ENCODE measurements at places on chromosomes 2 and 18. TPM values are rescaled to one million over a fixed set of nuclear protein-coding genes. Genes with fewer than 3 reads are reported as not detected.

Gene PROM2
- total RNA-seq, result 0.07 TPM

Gene GKN2
- not detected for total RNA-seq

Gene CDH2
- 36.5 TPM for total RNA-seq

Gene IL36A
- not detected for total RNA-seq

Gene PAX8
- 0.18 TPM for total RNA-seq

Gene CFAP221
- total RNA-seq, result 1.1 TPM

Gene EFR3B
- 0.28 TPM for total RNA-seq

Gene C2orf66
- total RNA-seq, result 0.07 TPM

Gene TEKT4
- total RNA-seq, result not detected

Gene SDC1
- 18.3 TPM for total RNA-seq

Gene LYPD1
- total RNA-seq, result 66.5 TPM

Gene SULT1C4
- 7.0 TPM for total RNA-seq

Gene TRPM8
- total RNA-seq, result not detected

Gene HOXD12
- not detected for total RNA-seq

Gene CREG2
- 0.81 TPM for total RNA-seq

Gene LRP2
- total RNA-seq, result under 0.01 TPM

Gene HNMT
- 11.3 TPM for total RNA-seq

Gene DOCK10
- 25.4 TPM for total RNA-seq

Gene EN1
- total RNA-seq, result not detected

Gene FAM237A
- total RNA-seq, result not detected

Gene CCDC102B
- total RNA-seq, result 0.28 TPM

Gene ERICH2
- total RNA-seq, result not detected

Gene CDK5R2
- total RNA-seq, result not detected

Gene G6PC2
- total RNA-seq, result not detected

Gene ATP5F1A
- total RNA-seq, result 857 TPM

Gene IGFBP5
- 0.20 TPM for total RNA-seq

Gene NETO1
- not detected for total RNA-seq

Gene KCNG2
- total RNA-seq, result not detected

Gene PROC
- not detected for total RNA-seq

Gene ARHGAP15
- total RNA-seq, result not detected

Gene RNF103
- 18.7 TPM for total RNA-seq

Gene ABCG5
- not detected for total RNA-seq

Gene ERMN
- not detected for total RNA-seq

Gene SATB2
- total RNA-seq, result 2.0 TPM

Gene MOCOS
- total RNA-seq, result 1.3 TPM

Gene IGFBP2
- 60.4 TPM for total RNA-seq

Gene TBR1
- total RNA-seq, result 0.04 TPM

Gene FEV
- total RNA-seq, result not detected

Gene ALK
- total RNA-seq, result not detected

Gene LBX2
- 2.4 TPM for total RNA-seq

Gene DSC1
- total RNA-seq, result not detected

Gene MAP2
- total RNA-seq, result 24.9 TPM

Gene ALPI
- not detected for total RNA-seq

Gene ST8SIA5
- not detected for total RNA-seq

Gene PDE11A
- 0.04 TPM for total RNA-seq

Gene IL36G
- total RNA-seq, result not detected

Gene IMPACT
- total RNA-seq, result 26.7 TPM

Gene FOSL2
- total RNA-seq, result 66.0 TPM

Gene CHRND
- not detected for total RNA-seq

Gene MFSD6
- total RNA-seq, result 1.2 TPM

Gene ARHGAP25
- total RNA-seq, result 1.7 TPM

Gene TUBA3E
- total RNA-seq, result not detected

Gene RDH14
- total RNA-seq, result 19.3 TPM

Gene NT5C1B
- not detected for total RNA-seq

Gene NYAP2
- not detected for total RNA-seq

Gene TMEM163
- total RNA-seq, result 2.2 TPM

Gene AQP12A
- total RNA-seq, result not detected
